ENCODE measurements at places on chromosomes 6 and 20.

- no peak for DNase-seq
Observed at GRCh38 chr6:73746787-73747186, 50.8 kb downstream of the CD109 start.

GRCh38 chr6:85066266-85066665 lies 301.9 kb upstream of the TBX18 start:
- no peak for DNase-seq

- peak; percentile 86 for DNase-seq
Observed at GRCh38 chr6:84052204-84052882, 18.8 kb downstream of the MRAP2 start.

DNA sequence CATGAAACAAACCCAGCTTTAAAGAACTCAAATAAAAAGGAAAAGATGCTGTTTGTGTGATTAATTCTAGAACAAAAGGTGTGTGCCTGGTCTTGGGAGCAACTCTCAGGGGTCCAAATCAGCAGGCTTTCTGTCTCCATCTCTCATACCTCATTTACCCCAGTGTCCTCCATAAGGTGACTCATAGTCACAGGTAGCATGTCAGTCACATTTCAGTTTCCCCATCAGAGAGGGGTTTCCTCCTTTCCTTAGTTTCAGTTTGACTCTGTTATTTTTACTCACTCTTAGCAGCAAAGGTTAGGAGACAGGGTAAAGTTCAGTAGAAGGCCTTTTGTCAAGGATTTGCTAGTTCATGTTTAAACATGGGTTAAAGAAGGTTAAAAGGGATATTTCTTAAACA lies 46.2 kb downstream of the OGFRL1 start:
- DNase-seq, result no peak

DNA sequence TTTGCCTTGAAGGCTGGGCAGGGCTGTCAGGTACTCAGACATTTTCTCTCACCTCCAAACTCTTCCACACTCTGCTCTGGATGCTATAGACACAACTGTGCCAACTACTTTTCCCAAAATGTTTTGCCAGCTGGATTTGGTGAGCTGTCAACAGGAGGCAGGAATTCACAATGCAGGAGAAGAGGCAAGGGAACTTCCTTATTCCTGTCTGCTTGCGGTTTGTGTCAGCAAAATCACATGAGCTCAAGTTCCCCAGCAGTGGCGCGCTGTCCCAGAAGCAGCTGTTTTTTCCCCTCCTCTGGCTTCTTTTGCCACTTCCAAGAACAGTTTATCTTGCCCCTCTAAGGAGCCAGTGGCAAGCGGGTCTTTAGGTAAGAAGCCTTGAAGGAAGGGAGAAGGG lies 608.2 kb downstream of the PRKN start:
- DNase-seq, result no peak

DNA sequence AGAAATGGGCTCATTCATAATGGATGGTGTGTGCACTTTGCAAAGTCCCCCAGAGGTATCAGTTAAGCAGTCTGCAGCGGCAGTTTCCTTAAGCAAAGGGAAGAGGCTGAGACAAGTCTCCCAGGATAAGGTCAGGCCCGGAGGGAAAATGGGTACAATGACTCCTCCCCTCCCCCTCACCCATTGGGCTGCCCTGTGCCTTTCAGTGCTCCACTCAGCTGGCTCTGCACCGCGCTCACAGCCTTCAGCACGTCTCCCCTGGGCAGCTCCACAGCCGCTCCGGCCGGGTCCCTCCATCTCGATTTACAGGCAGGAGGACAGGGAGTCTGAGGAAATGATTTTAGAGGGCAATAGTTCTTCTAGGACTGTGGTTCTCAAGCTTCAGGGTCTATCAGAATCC lies 264.8 kb downstream of the LRFN2 start:
- no peak for DNase-seq

- DNase-seq, result no peak
Observed at GRCh38 chr6:107192830-107193229, 77.5 kb upstream of the BEND3 start.

- no peak for DNase-seq
Observed at GRCh38 chr6:21997119-21998037, 299.5 kb downstream of the PRL start.

DNA sequence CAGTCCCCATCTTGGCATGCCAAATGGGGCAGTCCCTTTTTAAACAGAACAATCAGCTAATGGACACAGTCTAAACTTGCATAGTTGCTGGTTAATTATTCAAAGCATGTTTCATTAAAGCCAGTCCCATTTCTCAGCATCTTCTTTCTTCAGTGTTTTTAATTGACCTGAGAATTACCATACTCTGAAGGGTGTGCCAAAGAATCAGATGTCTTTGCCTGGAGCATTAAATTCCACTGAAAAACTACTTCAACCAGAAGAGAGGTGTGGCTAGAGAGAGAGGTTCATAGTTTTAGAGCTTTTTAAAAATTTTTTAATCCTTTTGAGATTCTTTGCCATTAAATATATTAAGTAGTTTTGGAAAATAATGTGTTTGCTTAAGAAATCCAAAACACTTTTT lies 37.9 kb downstream of the SLC24A3 start:
- no peak for DNase-seq

DNA sequence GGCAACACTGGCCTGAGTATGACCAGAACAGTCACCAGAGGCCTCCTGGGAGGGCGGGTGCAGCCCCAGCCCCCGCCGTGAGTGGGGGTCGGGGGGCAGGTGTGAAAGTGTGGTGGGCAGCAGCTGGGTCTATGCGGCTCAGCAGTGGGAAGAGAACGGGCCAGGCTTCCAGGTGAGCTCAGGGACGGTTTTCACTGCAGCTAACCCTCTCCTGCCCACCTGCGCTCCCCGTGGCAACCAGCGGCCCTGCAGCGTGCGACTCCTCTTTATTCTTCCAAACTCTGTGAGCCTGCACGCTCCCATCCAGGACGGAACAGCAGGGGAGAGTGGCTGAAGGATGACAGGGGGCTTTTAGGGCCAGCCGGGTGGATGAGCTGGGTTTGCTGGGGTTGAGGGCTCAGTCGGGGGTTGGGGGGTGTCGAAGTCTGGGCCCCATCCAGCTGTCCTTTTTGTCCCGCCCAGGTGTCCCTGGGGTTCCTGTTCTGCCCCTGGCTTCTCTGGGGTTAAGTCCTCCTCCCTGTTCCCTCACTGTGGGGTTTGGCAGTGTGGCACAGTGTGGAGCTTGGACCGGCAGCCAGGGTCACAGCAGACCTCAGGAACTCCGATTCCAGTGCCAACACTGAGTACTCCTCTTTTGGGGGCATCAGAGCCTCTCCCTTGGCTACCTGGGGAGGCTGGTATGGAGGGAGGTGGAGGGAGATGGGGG lies 859 bp upstream of the BIRC7 start:
- peak; percentile 79 for DNase-seq

GRCh38 chr20:62734326-62734725 lies 25.7 kb downstream of the NTSR1 start:
- no peak for DNase-seq

GRCh38 chr20:46965477-46965876 lies 70.8 kb downstream of the EYA2 start:
- DNase-seq, result no peak

DNA sequence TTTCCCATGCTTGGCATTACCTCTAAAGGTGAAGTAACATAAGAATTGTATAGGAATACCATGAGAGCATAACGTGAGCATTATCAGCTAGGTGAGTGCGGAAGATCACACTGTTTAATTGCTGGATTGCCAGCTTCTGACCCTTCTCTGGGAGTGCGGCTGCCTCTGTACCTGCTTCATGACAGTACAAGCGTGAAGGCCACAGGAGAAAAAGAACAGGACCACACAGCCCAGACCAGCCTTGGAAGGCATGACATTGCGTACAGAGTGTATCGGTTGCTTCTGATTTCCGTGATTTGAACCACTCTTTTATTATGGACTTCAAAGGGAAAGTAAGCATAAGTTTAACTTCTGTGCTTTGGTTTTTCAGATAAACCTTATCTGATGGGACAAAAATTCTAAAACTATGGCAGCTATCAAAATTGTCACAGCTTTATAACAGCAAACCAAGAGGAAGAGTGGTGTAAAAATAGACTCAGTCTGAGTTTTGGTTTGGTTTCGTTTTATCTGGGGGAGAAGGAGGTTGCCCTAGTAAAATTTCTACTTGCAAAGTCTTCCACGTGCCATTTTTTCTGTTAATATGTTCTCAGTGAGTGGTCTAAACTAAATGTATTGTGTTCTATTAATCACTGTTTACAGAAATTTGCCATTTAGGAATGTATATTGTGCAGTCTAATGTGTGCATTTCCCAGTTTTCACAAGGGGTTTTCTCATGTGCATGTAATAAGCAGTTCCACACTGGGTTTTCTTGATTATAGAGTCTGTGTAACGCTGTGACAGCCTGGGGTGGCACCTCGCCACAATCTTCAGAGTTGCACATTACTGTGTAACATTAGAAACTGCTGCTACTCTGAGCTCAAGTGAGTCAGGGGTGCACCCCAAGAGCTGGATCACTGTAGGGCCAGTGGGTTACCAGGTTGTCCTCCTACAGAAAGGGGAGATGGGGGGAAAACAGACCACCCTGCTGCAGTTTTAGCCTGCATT lies 97.3 kb downstream of the RPP40 start:
- DNase-seq, result no peak
